GM13976 (cell line): ENCODE measurements at places on chromosomes 5 and 9.

GRCh38 chr9:117234103-117234502 is 180.8 kb downstream of the ASTN2 start:
- DNase-seq = no peak

GRCh38 chr5:103561685-103562452 is 720 bp downstream of the NUDT12 start:
- DNase-seq = no peak

GRCh38 chr5:144438237-144438636 is 267.6 kb downstream of the KCTD16 start:
- DNase-seq = no peak

GRCh38 chr5:135934939-135935338 is 19.8 kb downstream of the LECT2 start:
- no peak for DNase-seq

DNA sequence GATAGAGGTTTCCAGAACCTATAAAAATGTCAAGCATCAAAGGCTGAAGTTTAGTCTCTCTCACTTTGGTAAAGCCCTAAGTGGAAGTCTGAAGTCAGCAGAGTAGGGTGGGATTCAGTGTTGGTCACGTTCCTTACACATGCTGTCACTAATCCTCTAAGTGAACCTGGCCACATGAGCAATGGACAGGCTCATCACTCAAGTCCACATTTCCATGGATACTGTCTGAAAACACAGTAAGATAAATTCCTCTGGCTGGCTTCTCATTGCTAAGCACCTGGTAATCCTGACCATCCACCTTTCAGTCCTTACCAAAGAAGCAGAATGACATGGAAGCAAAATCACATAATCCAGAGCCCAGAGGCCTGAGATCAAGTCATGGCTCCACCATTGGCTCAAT is 43.8 kb downstream of the GNA14 start:
- DNase-seq = no peak

DNA sequence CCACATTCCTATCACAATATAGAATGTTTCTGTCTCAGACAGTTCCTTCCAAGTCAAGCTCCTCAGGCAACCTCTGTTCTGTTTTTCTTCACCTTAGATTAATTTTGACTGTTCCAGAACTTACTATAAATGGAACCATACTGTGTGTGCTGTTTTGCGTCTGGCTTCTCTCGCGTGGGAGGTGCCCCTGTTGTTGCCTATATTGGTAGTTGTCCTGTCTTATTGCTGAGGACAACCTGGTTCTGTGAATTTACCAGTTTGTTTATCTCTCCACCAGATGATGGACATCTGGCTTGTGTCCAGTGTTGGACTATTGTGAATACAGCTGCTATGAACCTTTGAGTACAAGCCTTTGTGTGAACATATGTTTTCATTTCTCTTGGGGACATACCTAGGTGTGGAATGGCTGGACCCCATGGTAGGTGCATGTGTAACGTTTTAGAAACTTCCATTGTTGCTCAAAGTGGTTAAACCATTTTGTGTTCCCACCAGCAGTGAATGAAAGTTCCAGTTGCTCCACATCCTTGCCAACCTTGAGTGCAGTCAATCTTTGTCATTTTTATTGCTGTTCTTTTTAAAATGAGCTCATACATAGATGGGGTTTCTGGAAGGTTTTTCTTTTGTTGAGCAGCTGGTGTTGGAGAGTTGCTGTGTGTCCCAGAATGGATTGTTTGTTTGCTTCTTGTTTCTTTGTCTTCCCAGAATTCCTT is 18.1 kb downstream of the HMCN2 start:
- DNase-seq = no peak

GRCh38 chr5:107948377-107948776 is 277.6 kb upstream of the EFNA5 start:
- no peak for DNase-seq

- DNase-seq = no peak
These were observed 154.8 kb downstream of the GADD45G start for GRCh38 chr9:89759572-89759971.

DNA sequence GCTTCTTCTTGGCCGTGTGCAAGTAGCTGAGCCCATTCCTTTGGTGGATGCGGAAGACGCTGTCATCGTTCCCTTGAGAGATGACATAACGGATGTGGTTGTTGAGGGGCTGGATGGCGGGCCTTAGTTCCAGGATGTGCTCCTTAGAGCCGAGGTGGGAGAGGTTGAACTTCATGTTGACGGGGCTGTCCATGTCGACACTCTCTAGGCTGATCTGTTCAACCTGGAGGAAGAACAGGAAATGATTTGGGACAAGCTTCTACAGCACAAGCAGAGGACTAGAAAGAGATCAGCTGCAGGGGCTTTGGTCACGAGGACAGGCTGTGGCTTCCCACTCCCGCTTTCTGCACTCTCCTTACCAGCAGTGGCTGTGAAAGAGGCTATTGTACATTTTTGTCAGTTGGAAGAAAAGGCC is 176.0 kb downstream of the SLC12A2 start:
- DNase-seq = no peak

- peak; percentile 49 for DNase-seq
These were observed 16.2 kb upstream of the NDUFB6 start for GRCh38 chr9:32589083-32589723.

GRCh38 chr5:107365320-107366109 is 305.2 kb downstream of the EFNA5 start:
- DNase-seq = no peak

- DNase-seq = no peak
These were observed 39.4 kb downstream of the MED27 start for GRCh38 chr9:132040246-132040645.

GRCh38 chr5:57635146-57635777 is 152.7 kb upstream of the ACTBL2 start:
- DNase-seq = no peak

DNA sequence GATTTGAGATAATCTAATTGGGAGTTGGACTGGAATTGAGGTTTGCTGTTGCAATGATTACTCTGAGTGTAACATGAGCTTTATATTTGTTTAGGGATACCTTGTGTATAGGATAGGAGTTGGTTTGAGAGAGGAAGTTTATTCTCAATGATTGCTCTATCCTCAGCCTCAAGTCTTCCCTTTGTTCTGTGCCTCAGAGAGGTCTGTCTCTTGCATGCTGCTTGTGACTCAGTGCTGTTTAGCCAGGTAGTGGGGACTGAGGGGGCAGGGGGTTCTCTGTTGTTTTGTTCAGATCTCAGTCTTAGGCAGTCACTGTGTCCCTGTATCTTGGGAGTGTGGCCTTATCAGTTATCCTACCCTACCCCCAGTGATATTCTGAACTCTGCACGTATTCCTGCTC is 192.1 kb downstream of the SPATA31D1 start:
- DNase-seq = no peak

GRCh38 chr5:140988100-140988499 is 21.8 kb downstream of the PCDHAC2 start:
- DNase-seq = no peak

DNA sequence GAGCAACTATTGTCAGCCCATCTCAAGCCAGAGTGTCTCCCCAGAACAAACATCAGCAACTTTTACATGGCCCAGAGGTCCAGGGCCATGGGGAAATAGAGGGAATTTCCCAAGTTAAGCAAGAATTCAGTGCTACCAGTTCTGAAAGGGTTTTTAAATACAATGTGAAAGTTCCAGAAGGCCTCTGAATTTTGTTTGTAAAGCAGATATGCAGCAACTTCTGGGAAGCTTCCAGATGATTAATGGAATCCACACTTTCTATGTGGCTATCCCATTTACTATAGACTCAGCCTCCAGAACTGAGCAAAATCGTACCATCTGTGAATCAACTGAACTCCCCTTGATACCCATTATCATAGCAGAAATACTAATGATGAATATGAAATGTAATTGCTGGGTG is 93.8 kb downstream of the FEM1C start:
- peak; percentile 41 for DNase-seq

- DNase-seq = no peak
These were observed 7.0 kb upstream of the C9 start for GRCh38 chr5:39371367-39371635.

- DNase-seq = no peak
These were observed 164.0 kb downstream of the PAM start for GRCh38 chr5:102918986-102919610.
